Right forelimb (tissue), 1 donor: ENCODE measurements at places on chromosomes 12 and 14.

DNA sequence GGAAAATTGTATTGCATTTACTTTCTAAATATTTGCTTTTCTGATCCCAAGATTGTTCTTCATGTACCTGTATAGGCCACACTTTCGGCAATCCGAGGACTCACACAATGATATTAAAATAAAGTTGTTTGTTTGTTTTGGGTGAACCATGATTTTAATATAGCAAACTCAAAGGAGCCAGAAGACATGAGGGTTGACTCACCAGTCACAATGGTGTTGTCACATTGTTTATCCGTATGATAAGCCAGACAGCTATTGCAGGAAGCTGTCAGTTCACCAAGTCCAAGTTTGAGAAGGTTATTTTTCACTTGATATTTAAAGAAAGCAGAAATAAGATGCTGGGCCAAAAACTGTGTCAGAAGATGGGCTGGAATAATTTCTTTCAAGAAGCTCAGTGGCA is 67.1 kb upstream of the CPM start:
- no peak for DNase-seq

- DNase-seq: no peak
These were observed 92.8 kb upstream of the METAP2 start for GRCh38 chr12:95380997-95381786.

- DNase-seq: no peak
These were observed 84.4 kb downstream of the SPATS2 start for GRCh38 chr12:49451468-49452259.

GRCh38 chr14:101525640-101526527 is 35.4 kb upstream of the DIO3 start:
- DNase-seq: no peak

- no peak for DNase-seq
These were observed 121.4 kb downstream of the AACS start for GRCh38 chr12:125186471-125187147.

DNA sequence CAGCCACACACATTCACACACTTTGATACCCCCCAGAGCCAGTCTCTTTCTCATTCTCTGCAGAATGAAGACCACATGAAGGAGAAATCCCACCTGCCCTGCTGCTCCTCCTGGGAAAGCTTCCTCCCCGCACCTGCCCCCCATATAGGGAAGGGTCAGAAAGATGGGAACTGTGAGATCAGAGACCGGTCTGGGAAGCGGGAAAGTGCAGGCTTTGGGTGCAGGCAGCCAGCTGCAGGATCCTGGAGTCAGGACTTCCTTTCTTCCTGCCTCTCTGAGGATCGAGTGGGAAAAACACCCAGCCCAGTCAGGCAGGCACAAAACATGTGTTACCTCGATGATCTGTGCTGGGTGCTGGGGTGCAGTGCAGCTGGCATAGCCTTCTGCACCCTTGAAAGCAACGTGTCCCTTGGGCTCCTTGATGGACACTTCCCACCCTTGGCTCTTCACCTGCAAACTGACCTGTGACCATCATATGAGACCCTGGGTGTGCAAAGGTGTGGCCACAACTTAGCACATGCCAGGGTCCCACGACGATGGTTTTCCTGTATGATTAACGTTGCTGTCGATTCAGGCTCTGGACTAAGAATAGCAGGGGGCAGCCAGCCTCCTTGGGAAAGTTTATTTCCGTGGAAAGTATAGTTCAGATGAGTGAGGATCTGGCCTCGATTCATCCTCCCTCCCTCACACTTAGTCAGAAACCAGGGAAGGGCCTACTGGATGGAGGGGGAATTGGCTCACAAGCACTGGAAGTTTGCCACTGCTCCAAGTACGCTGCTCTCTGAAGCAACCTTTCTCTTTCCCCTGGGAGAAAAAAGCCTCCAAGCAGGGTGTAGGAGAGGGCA is 105.4 kb upstream of the MED13L start:
- DNase-seq: peak; percentile 81

GRCh38 chr12:110543252-110543959 is 39.7 kb downstream of the PPTC7 start:
- DNase-seq: peak; percentile 80

DNA sequence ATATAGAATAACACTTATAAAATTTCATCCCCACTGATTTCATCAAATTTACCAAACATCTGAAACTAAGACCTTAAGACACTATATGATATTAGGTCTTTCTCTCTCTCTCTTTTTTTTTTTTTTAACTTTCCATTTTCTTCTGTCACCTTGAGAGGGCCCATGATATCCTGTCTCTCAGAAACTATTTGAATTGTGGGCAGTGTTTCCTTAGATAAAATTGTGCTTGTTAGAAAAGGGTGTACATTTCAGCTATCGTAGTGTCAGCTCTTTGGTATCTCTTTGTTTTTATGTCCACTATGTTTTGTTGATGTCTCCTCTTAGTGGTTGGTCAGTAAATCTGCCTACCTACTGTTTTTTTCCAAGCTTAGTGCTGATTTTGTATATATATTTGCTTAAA is 23.8 kb downstream of the DNM1L start:
- no peak for DNase-seq

GRCh38 chr12:42802785-42803189 is 213.2 kb upstream of the PRICKLE1 start:
- no peak for DNase-seq

DNA sequence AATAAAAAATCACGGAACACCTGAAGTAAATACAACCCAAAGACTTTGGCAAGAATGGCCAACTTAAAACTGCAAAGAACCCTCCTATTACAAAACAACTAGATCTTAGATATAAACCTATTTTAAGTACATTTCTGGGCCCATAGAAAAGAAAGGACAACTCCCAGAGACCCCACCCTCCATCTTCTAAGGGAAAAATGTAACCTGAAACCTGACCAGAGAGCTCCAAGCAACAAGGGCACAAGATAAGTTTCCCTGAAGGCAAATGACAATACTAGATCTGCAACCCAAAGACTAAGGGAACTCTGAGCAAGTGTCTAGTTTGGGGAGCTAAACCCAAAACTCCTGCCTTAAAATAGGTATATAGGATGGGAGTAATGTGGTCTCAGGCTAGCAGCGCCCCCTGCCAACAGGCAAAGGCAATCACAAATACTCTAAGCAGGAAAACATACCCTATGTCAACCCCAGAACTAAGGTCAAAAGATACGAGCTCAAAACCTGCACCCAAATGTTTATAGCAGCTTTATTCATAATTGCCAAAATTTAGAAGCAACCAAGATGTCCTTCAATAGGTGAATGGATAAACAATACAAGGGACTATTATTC is 218.9 kb downstream of the ITPR2 start:
- DNase-seq: no peak

GRCh38 chr12:18546399-18546798 is 191.4 kb downstream of the PLCZ1 start:
- no peak for DNase-seq

DNA sequence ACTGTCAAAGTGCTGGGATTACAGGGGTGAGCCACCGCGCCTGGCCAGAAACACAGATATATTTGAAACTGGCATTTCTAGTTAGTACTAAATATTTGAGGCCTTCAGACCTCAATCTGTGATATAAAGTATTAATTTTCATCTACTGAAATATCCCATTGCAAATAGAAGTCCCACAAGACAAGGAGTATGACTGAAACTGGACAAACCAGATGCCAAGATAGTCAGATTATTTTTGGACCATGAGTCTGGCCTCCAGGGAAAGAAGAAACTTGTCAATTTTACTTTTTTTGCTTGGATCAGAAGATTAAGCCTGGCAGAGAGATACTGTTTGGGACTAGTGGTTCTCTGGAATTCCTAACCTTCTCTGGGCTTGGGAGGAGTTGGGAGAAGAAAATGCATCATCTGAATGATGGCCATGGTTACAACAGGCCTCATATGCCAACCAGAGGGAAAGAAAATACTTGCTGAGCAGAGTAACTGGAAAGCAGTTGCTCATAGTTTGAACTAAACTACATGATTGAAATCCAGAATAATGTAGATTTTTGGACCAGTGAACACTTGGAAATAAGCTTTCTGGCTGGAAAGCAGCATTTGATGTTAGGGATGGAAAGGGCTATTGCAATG is 2.9 kb upstream of the SMOC1 start:
- DNase-seq: no peak

DNA sequence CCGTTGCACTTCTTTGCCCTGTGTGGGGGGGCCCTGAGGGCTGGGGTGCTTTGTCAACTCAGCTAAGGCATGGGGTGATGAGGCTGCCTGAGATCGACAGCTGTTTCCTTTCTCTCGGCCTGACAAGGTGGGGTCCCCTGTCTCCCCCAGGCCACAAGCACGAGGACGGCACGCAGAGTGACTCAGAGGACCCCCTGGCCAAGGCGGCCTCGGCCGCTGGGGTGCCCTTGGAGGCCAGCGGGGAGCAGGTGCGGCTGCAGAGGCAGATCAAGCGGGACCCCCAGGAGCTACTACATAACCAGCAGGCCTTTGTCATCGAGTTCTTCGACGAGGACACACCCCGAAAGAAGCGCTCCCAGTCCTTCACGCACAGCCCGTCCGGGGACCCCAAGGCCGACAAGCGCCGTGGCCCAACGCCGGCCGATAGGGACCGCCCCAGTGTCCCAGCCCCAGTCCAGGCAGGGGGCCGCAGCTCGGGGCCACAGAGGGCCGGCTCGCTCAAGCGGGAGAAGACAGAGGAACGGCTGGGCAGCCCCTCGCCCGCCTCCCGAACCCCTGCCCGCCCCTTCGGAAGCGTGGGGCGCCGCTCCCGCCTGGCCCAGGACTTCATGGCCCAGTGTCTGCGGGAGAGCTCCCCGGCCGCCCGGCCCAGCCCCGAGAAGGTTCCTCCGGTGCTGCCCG is 18.8 kb downstream of the CEP170B start:
- DNase-seq: no peak
